Stimulated activated CD4-positive, alpha-beta T cell treated with anti-CD3 and anti-CD28 coated beads, Interleukin-2, amount 100 ng/mL, for 48 hours (primary cell): ENCODE measurements at places on chromosomes 12 and 14.

DNA sequence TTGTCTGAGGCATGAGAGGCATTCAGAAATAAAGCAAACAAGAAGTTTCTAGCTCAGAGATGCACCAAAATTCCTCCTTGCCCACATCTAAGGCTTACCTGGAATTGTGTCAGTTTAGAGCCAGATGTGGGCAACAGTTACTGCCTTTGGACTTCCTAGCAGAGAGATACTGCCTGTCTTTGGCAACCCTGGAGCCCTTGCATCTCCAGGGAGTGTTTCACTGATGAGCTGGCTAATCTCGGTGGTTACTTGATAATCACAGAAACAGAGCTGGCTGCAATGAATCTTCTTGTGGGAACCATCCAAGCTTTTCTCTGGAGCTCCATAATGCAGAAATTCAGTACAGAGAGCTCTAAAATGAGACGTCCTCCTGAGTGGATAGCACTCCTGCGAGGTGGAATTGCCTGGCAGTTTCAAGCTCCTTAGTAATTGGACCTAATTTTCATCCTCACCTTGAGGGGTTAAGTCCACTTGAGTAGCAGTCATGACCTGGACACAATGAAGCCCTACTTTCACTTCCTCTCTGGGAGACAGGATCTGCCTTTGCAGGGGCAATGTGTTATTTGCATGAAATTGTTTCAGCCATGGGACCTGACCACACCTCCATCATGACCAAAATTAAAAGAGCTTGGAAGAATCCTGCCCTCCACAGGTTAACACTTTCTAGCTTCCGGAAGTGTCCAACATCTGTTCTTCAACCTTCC is 108.8 kb upstream of the ARHGAP5 start:
- no peak for DNase-seq

DNA sequence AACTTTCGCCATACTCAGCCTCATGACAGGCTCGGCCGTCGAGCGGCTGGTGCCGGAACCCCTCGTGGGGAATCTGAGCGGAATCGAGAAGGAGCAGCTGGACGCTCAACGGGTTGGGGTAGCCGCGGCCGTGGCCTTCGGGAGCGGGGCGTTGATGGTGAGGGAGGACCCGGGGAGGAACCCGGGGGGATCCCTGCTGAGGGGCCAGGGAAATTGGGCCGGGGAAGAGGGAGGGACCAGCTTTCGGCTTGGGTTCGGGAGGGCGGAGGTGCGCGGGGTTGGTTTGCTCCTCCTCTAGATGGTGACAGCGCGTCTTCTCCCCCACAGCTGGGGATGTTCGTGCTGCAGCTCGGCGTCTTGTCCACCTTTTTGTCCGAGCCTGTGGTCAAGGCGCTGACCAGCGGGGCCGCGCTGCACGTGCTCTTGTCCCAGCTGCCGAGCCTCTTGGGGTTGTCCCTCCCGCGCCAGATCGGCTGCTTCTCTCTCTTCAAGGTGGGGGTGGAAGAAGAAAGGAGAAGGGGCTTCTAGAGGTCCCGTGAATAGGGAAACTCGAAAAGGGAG is 9.8 kb downstream of the ARHGEF25 start:
- DNase-seq: no peak

DNA sequence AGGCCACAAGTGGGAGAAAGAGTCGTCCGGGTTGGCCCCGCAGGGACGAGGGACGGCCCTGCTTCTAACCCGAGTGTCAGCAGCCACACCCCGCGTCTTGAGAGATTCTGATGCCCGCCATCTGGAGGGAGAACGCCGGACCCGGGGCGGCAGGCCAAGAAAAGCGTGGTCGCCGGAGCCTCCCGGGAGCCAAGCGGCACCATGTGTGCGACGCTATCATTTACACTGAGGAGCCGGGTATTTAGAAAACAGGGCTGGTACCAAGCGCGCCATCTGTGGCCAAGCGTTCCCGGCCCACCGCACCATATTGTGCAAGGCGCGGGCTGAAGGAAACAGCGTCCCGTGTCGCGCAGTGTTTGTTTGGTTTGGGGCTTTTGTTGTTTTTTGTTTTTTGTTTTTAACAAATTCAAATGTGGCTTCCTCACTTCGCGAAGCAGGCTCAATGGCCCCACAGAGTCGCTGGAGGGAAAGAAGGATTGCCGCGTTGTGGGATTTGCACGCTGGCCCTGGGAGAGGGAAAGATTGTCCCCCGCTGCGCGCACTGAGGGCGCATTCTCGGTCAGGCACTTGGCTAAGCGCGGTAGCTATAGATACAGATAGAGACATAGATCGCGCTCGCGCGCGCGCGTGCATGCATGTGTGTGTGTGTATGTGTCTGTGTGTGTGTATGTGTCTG is 153.8 kb downstream of the BCL11B start:
- no peak for DNase-seq

GRCh38 chr12:34335819-34336262 is 313.5 kb downstream of the ALG10 start:
- DNase-seq: no peak

GRCh38 chr12:64457032-64457431 is 5.1 kb downstream of the TBK1 start:
- no peak for DNase-seq
